ENCODE measurements at places on chromosomes 13 and 19.

DNA sequence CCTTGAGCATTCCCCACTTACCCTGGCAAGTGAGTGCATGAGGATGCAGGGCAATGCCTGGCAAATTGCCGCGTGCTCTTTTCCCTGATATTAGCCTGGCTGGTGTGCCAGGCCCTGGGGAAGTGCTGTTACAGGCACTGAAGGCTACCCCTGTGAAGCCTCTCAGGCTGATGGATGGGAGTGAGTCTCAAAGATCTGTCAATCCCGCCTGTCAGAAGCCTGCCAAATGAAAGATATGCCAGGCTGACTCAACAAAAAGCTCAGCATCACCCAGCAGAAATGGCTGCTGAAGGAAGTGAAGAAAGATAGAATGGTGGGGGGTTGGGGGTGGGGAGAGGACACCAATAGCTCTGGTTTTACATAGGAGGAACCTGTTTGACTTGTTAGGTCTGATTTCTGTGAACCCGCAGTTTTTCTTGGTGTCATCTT, 112.1 kb downstream of the LACC1 start:
- DNase-seq = no peak

DNA sequence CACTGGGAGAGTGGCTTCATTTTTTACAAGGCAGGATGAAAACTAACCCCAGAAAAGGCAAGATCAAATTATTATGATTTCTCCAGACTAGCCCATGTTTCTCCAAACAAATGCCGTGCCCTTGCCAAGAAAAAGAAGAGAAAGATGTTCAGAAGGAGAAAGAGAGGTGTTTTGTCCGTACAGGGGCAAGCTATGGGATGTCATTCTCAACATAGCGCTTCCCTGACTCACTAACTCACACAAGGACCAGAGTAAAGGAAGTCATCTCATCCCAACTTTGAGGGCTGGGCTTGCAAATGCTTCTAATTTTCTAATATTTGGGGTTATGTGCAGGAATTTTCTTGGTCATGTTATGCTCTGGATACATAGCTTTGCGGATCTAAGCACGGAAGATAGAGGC, 224.2 kb upstream of the MAB21L1 start:
- peak; percentile 92 for DNase-seq

- peak; percentile 38 for DNase-seq
Measured at GRCh38 chr13:103815619-103816018, 749.4 kb upstream of the SLC10A2 start.

DNA sequence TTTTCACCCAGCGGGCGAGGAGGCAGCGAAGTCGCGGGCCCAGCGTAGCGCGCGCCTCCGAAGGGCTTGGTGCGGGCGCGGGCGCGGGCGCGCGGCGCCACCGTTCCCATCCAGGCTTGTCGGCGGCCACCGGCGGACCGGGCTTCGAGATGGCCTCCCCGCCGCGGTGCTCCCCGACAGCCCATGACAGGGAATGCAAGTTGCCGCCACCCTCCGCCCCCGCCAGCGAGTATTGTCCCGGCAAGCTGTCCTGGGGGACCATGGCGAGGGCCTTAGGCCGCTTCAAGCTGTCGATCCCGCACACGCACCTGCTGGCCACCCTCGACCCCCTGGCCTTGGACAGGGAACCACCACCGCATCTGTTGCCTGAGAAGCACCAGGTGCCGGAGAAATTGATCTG, at the start of gene WDR88:
WDR88 (plus strand) TSS at position 94 of the 400 bp plus-strand sequence; CDS start at position 150, 56 bp downstream.
- DNase-seq = no peak

DNA sequence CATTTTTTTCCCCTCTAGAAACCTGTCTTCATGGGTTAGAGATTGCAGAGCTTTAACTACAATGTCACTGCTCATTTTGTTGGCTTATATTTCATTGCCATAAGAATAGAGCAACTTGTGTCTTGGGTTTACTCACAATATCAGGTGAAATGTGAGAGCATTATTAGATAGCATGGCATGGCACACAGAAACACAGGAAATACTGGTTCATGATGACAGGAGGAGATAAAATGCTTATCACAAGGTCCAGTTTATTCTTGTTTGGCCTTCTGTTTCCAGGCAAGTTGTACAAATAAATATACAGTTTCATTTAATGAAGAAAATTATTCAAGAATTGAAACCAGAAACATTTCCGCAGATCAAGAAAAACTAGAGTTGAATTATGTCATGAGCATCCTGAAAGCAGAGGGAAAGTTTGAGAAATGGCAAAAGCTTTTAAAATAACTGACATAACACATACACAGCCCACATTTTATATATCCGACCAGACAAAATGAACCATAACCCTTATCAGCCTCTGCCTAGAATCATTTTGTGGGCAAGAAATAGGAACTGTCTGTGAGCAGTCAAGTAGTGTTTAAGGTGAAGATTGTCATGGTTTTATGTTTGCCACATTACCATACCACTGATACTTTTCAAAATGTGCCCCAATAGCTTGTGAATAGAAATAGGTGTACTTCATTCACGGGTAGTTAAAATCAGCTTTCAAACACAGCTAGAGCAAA, 297.9 kb upstream of the ARGLU1 start:
- no peak for DNase-seq

GRCh38 chr13:77375560-77376108, 48.7 kb upstream of the MYCBP2 start:
- no peak for DNase-seq

- DNase-seq = peak; percentile 99
Measured at GRCh38 chr19:2462635-2463421, 6.1 kb upstream of the LMNB2 start.

- no peak for DNase-seq
Measured at GRCh38 chr13:71602344-71602743, 264.7 kb downstream of the DACH1 start.

DNA sequence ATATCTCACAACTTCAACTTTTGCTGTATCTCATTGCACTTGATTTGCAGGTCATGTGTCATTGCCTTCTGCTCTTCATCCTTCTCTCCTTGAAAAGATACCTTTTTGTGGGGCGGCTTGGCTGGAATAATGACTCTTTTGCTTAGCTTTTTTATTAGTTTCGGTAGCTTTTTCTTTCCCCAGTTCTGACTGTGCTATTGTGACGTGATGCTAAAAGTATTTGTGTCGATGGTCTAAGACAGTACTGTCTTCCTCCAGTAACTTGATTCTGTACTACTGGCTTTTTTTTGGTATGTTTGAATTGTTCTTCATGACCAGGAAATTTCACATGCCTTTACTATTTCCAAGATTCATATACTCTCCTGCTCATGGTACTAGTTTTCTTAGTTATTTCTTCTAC, 63.1 kb downstream of the SLITRK1 start:
- DNase-seq = no peak

- no peak for DNase-seq
Measured at GRCh38 chr19:21569494-21569865, 64.1 kb downstream of the ZNF429 start.

- DNase-seq = no peak
Measured at GRCh38 chr13:112444416-112445399, 68.6 kb downstream of the SPACA7 start.

- no peak for DNase-seq
Measured at GRCh38 chr13:97110936-97111335, 111.2 kb upstream of the MBNL2 start.

- DNase-seq = no peak
Measured at GRCh38 chr13:62482351-62482750, 1066.7 kb upstream of the PCDH20 start.

- DNase-seq = peak; percentile 53
Measured at GRCh38 chr13:52127783-52128702, 830 bp downstream of the NEK5 start.

DNA sequence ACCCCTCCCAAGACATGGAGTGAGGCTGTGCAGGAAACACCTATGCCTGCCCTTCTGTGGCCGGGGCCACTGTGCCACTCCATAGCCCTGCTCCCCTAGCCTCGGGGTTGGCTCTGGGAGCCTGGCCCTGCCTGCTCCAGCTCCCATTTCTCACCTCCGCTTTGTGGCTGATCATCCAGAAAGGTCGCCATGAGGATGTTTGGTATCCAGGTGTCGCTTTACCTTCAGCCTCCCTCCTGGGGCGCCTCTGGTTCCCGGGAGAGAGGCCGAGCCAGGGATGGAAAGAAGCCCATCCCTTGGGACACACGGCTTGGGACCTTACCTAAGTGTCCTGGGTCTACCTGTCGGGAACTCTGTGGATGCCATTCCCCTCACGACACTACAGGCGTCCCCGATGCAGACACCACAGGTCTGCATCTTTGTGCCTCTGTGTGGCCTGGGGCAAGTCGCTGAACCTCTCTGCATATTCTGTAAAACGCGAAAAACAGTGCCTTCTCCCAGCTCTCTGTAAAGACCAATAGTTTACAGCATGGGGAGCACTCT, 3.4 kb upstream of the MCF2L start:
- no peak for DNase-seq

- DNase-seq = peak; percentile 93
Measured at GRCh38 chr19:1438035-1438932, at the start of gene RPS15. Gene RPS15 (plus strand): TSS chr19:1438396. CDS start chr19:1438426, 30 bp downstream.

- peak; percentile 9 for DNase-seq
Measured at GRCh38 chr13:78323040-78323439, 280.3 kb downstream of the POU4F1 start.

- no peak for DNase-seq
Measured at GRCh38 chr19:14053500-14053899, 8.4 kb downstream of the PALM3 start.

DNA sequence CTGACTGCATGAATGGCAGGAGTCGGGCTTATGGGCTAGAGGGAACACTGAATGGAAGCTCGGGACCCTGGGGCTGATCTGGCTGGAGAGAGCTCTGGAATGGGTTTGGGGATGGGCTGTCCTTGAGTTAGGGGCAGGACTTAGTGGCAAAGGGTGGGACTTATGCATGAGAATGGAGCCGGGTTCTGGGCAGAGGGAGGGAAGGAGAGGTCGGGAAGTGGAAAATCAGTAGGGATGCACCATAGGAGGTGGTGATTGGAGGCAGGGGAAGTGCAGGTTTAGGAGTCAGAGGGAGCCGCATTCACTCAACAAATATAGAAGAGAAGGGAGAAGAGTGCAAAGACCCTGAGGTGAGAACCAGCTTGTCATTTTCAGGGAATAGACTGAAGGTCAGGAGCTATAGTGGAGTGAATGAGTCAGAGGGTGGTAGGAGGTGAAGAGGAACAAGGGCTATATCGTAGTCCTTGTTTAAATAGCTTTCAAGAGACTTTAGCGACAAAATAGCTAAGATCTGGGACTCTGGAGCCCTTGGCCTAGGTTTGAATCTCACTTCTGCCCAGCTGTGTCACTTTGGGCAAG, 748 bp downstream of the RAB4B start:
- DNase-seq = no peak

DNA sequence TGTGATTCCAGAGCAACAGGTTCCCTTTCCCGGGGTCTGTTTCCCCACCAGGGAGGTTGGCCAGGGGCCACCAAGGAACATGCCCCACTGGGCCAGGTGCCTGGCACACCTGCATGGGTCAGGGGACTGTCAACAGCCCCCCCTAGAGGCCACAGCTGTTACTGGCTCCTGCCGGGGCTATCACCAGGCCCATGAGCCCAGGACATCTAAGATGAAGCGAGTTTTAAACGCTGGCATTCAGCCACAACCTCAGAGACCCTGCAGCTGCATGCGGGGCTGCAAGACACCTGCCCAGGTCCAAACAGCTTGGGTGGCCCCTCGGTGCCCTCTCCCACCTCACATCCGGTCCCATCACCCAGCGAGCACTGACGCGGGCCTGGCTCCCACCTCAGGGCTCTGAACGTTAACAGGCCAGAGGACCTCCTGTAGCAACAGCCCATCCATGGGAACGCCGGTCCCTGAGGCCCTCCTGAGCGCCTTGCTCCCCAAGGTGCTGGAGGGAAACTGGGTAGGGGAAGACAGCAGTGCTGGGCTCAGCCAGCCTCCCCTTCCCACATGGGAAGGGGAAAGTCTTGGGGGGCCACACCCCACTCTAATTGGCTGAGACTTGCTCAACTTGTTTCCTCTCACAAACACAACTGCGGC, 12.0 kb downstream of the KHSRP start:
- DNase-seq = no peak

Data from fibroblast of skin of right quadriceps (primary cell).